ENCODE measurements at places on chromosomes 4 and X.
A peak's percentile ranks its signal among the peaks of the same experiment; 100 is the strongest.

- DNase-seq: no peak
Observed at GRCh38 chr4:48944756-48945241, 38.2 kb upstream of the OCIAD2 start.

- no peak for DNase-seq
Observed at GRCh38 chr4:157727163-157727562, 445.7 kb downstream of the GASK1B start.

GRCh38 chrX:10598540-10598939, 21.8 kb downstream of the MID1 start:
- no peak for DNase-seq

DNA sequence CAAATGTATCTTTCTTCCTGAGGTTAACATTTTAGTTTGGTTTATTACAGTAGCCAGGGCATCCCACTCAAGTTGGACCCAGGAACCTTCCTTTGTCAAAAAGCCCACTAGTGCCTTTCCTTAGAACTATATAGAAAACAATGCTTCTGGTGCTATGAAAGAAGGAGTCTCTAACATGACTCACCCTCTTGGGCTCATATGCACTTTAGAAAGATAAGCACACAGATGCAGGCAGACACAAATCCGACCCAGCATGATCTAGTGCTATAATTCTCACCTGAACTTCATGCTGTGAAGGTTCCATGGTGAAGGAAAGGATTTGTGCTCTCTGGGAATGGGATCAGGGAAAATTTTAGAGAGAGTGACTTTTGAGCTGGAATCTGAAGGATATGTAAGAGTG, 289.4 kb downstream of the ANKRD50 start:
- no peak for DNase-seq

DNA sequence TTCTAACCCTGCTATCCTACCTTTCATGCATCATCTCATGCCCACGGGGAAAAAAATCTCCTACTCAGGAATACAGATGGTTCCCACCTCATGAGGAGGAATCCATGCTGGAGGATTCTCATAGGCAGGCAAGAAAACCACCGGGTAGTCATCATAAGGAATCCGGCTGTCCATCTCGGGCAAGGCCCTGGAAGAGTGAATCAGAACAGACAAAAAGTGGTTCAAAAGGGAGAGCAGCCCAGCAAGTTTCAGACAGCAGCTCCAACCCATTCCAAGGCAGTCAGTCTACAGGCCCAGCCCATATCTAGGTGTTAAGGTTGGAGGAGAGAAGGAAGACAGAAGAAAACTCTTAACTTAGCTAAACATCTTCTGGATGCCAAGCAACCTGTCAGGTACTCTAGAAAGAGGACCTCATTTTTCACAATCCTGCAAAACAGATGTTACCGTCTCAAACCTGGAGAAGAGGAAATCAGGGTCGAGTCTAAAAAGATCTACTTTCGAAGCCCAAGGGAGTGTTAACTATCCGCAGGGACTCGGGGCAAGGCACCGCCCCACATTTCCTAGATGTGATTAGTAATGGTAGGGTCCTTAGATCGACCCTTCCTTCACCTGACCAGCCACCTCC, 447 bp downstream of the PDZD11 start:
- no peak for DNase-seq

DNA sequence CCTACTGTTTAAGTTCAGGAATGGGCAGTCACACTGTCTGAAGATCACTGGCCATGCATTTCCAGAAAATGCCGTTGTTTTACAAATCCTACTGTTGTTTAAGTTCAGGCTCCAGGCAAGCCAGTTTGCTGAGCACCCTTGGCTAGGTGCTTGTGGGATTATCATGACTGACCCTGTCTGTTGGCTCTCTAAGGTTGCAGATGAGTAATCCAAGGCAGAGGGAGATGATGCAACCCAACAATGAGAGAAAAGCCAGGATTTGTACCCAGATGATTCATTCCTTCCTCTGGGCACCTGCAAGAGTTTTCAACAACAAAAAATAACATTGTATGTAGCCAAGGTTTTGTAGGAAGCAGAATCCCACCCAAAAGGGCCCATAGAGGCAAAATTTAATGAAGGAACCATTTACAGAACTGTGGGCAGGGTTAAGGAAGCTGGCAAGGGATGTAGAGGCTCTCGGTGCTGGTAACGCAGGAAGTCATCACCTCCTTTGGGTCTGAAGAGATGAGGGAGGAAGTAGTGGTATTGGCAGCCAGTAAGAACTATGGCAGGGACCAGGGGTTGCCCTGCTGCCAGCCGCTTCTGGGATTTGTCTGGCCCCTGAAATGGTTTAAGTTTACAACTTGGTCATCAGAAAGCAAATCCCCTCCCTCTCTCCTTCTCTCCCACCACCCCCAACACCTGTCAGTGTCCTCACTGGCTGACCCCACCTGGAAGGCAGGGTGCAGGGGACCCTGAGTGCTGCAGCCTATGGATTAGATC, 54.8 kb downstream of the MSX1 start:
- no peak for DNase-seq

DNA sequence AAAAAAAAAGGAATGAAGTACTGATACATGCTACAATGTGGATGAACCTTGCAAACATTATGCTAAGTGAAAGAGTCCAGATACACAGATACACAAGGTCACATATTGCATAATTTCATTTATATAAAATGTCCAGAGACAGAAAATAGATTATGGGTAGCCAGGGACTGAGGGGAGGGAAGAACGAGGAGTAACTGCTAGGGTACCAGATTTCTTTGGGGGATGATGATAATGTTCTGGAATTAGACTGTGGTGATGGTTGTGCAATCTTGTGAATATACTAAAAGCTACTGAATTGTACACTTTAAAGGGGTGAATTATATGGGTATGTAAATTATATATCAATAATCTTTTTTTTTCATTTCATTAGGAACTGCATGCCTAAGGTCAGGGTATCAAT, 20.8 kb upstream of the AP1AR start:
- DNase-seq: no peak

DNA sequence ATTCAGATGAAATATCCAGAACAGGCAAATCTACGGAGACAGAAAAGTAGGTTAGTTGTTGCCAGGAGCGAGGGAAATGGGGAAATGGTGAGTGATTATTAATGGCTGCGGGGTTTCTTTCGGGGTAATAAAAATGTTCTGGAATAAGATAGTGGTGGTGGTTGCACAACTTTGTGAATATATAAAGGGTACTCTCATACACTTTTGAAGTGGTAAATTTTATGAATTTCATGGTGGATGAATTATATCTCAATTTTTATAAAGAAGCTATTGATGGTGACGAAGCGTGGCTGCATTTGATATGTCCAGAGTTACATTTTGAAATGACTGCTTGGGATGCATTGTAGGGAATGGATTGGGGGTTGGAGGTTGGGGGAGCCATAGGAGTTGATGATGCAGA, 16.3 kb downstream of the FAM47E start:
- DNase-seq: no peak

GRCh38 chr4:143587703-143588102, 74.2 kb downstream of the SMARCA5 start:
- DNase-seq: no peak

GRCh38 chr4:52203351-52203750, 152.2 kb downstream of the SPATA18 start:
- no peak for DNase-seq

DNA sequence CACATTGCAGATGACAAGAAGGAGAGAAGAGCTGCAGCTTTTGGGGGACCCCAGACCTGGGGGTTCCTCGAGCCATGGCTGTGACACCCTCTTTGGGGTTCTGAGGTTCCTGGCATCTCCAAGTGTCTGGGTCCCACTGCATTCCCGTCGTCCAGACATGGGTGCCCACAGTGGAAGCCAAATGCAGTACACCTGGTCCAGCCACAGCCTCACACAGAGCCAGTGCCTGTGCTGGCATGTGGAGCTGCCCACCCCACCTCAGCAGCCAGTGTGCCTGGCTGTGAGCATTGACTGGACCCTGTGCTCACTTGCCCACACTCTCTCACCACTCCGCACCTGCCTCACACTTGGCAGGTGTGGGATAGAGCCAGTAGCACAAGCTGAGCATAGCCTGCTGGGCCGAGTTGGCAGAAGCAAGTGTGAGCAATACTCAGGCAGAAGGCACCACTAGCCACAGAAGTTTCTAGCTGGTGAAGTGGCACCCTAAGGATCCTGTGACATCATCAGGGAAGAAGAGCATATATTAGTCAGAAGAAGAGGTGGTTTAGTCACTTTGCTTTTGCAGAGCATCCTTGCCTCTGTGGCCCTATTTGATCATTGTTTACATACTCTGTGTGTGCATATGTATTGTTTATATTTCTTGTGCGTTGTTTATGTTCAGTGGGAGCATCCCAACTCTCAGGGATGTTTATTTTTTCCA, 65.0 kb upstream of the MAGEB2 start:
- no peak for DNase-seq

- DNase-seq: peak; percentile 60
Observed at GRCh38 chrX:140091125-140091886, 126.0 kb upstream of the CXorf66 start.

- DNase-seq: no peak
Observed at GRCh38 chr4:34046580-34046979, 2197.7 kb downstream of the ARAP2 start.

DNA sequence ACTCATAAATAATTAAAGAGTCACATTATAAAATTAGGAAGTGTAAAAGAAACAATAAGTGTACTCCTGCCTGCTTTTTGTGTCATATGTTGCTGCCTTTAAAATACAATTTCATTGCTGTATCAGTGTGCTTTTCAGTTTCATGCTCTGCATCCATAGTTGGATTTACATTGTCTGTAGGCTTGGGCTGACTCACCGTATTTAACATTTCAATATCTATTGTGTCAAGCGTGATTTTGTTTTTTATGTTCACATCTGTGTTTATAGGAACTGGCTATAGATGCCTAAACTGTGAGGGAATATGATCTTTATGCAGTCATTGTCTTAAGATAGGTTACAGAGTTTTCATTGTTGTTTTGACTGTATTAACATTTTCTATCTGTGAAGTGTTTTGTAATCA, 18.1 kb downstream of the CCSER1 start:
- no peak for DNase-seq
